DND-41 (cell line): ENCODE measurements at places on chromosomes 16 and 17.

- DNase-seq = no peak
Measured at GRCh38 chr16:25031132-25031440, 15.9 kb upstream of the ARHGAP17 start.

DNA sequence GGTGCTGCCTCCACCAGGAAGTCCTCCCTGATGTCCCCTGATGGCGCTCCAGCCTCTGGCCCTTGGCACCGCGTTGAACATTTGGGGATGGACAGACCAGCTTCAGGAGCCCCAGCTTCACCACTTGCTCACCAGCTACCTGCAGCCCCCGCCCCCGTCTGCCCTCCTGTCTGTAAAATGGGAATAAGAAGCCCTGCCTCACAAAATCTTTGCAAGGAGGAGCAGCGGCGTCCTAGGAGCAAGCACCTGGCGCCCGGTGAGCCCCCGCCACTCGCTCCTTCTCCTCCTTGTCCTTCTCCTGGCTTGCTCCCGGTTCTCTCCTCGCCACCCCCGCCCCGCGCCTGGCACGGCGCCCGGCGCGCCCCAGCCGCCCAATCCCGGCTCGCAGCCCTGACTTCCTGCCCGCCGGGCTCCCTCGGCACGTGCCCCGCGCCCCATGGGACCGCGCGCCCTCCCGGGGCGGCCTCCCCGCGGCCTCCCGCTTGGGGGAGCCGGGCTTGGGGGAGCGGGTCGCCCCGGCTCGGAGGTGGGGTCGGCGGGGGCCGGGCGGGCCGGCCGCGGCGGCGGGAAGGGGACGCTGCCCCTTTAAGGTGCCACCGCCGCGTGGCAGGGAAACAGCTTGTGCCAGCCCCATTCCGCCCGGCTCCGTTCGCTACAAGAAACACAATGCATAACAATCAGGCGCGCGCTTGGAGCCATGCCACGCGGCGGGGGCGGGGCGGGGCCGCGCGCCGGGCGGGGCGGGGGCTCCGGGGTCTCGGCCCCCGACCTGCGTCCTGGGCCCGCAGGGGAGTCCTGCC, 9.1 kb upstream of the PPP1R1B start:
- DNase-seq = peak; percentile 74

GRCh38 chr17:17680477-17681186, 626 bp upstream of the RAI1 start:
- no peak for DNase-seq

GRCh38 chr17:35188111-35188510, 6.1 kb downstream of the SLC35G3 start:
- DNase-seq = no peak

DNA sequence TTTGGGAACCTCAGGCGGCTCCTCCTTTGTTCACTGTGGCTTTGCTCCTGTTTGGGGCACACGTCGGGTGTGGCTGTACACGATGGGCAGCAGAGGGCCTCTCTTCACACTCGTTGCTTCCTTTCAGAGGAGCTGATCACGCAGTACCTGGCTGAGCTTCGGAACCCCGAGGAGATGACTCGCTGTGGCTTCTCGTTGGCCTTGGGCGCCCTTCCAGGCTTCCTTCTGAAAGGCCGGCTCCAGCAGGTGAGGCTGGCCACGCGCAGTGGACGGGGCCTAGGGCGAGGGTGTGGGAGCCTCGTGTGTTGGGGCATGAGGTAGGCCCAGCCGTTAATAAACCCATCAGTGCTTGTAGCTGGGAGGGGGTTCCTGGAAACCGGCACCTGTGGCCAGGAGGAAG, 85.0 kb upstream of the ZNF750 start:
- DNase-seq = no peak

- DNase-seq = no peak
Measured at GRCh38 chr17:223723-224471, 42.4 kb upstream of the DOC2B start.

- no peak for DNase-seq
Measured at GRCh38 chr16:7731141-7731540, 398.5 kb downstream of the RBFOX1 start.

DNA sequence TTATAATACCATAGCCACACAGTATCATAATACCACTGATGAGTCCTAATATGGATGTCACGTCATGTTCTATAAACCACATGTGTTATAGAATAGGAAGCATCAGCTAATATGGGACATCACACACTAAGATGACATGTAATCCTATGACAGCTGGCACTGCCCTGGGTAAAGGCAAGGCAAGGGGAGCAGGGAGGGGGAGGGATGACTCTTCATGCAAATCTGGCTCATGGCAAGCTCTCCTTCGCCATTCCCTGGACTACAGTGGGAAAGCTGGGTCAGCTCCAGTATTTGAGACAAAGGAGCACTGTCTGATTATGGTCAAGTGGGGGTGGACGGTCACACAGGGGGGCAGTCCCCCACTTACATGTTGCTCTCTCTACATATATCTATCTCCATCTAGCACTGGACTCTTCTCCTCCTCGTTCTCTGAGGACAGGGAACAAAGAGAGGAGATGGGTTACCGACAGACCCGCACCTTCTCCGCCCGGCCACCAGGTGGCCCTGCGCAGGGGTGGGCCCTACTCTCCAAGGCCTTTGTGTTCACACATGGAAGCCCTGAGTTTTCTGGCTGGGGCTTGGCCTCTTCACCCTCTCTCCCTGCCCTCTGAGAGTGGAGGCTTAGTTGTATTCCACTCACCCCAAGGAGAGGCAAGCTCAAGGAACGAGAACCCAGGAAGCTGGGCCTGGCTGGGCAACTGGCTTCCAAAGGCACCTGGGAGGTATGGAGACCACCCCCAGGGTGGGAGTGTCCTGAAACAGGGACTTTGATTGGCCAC, 23.4 kb upstream of the MPO start:
- peak; percentile 72 for DNase-seq

DNA sequence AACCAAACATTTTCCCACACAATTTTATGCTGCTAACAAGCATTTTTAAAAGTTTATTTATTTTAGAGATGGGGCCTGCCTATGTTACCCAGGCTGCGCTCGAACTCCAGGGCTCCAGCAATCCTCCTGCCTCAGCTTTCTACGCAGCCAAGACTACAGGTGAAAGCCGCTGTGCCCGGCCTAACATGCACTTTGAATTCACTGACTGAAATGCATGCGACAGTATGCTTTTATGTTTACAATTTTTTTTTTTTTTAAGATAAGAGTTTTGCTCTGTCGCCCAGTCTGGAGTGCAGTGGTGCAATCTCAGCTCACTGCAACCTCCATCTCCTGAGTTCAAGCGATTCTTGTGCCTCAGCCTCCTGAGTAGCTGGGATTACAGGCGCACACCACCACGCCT, 47.8 kb downstream of the MAP1LC3B start:
- DNase-seq = no peak

DNA sequence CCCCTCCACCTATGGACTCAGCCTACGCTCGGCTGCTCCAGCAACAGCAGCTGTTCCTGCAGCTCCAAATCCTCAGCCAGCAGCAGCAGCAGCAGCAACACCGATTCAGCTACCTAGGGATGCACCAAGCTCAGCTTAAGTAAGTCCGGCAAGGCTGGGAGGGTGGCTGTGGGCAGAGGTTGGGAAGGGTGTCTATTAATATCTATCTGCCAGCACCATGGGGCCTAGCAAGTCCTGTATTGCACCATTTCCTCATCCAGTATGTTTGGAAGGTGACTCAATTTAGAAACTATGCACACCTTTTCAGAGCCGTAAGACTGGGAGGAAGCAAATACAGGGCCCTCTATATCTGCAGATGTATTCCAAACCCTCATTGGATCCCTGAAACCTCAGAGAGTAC, 45.0 kb upstream of the ARHGAP44 start:
- no peak for DNase-seq

GRCh38 chr16:7167626-7168025, 165.0 kb upstream of the RBFOX1 start:
- no peak for DNase-seq

DNA sequence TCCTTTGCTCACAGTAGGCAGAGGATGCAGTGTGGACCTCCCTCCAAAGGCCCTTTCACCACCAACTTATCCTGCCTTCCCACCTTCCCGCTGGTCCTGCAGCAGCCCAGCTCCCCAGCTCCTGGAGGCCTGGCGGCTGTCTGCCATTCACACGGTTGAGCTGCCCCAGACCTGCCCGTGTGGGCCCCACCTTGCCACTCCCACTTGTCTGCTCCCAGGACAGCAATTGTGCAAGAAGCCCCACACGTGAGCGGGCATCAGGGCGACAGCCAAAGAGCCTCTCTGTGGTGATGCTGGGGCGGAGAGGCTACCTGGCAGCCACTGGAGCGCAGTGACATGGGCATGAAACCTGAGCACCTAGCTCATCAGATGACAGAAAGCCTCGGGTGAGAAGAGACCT, 248.6 kb upstream of the MAF start:
- no peak for DNase-seq

DNA sequence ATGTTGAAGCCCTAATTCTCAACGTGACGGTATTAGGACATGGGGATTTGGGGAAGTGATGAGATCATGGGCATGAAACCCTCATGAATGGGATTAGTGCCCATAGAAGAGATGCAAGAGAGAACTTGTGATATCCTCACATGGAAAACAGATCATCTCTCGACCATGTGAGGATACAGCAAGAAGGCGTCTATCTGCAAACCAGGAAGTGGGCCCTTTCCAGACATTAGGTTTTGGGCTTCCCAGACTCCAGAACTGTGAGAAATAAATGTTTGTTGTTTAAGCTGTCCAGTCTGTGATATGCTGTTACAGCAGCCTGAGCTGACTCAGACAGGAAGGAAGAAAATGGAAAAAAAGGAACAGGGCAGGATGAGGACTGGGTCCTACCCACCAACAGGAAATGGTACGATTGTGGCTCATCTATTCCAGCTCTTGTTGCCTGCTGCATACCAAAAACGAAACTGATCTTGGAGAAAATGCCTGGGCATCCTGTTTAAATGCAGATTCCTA, 21.9 kb upstream of the SSTR2 start:
- peak; percentile 73 for DNase-seq

DNA sequence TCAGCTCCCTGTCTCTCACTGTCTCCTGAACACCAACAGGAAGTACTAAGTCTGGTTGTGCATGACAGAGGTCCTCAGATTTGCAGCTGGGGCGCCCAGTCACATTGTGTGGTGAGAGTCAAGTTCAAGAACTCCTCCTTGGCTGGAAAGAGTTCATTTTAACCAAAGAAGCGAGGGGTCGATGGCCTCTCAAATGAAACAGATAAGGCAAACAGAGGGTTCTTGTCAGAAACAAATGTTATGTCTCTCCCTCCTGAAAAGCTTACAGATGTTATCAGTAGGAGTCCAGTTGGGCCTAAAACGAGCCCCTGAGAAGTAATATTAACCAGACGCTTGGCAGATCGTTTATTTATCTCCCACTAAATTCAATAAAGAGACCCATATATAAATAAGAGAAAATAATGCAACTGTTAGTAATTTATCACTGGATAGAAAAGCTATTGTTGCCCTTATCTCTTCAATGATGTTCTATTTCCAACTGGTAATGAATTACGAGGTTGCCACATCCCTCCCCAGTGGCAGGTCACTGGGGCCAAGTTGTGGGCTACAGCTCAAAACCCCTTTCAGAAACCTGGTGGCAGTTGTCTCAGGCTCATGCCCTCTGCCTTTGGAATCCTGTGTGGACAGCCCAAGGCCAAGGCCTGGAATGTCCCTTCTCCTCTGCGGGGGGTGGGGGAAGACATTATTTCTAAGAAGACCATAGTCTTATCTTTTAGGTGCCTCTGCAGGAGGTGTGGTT, 307.5 kb upstream of the DYNLRB2 start:
- no peak for DNase-seq

- DNase-seq = no peak
Measured at GRCh38 chr17:56917559-56918296, 3.9 kb upstream of the TRIM25 start.

GRCh38 chr17:32142857-32143526, 690 bp downstream of the RHOT1 start:
- peak; percentile 39 for DNase-seq

DNA sequence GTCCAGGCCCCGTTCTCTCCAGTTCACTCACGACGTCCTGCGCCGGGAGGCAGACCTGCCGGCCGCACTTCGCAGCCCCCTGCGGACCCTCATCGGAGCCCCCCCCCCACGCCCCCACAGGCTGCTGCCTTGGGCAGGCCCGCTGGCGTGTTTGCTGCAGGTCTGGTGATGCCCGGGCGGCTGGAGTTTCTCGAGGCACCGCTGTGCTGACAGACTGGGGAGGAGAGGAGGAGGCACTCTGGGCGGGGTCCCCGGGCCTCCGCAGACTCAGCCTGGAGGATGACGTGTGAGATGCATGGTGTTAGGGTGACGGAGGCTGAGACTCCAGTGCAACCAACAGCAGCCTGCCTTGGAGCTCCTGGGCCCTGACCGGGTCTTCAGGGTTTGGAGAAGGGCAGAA, 24.1 kb downstream of the BAIAP2 start:
- DNase-seq = no peak

GRCh38 chr16:83626676-83627075, 181.1 kb upstream of the HSBP1 start:
- DNase-seq = no peak

GRCh38 chr17:48615963-48616716, 1.0 kb upstream of the HOXB8 start:
- DNase-seq = no peak

- no peak for DNase-seq
Measured at GRCh38 chr17:70157151-70157550, 12.2 kb upstream of the KCNJ2 start.
